Thoracic aorta (tissue), 2 donors: ENCODE measurements at places on chromosomes 11 and 22. TPM values are rescaled to one million over a fixed set of nuclear protein-coding genes. Genes with fewer than 3 reads are reported as not detected.

The FAM180B gene
- total RNA-seq = 0.27 TPM

The MPPED1 gene
- total RNA-seq = not detected

The NXPE4 gene
- total RNA-seq = not detected

The ROM1 gene
- 12.6 TPM for total RNA-seq

The P2RY2 gene
- 3.5 TPM for total RNA-seq

The MRPL11 gene
- total RNA-seq = 16.7 TPM

The SF3A1 gene
- total RNA-seq = 77.0 TPM

The CNTN5 gene
- total RNA-seq = 4.2 TPM

The OR6T1 gene
- not detected for total RNA-seq

The LGR4 gene
- total RNA-seq = 48.6 TPM

The ZBED4 gene
- 9.2 TPM for total RNA-seq

The INS gene
- total RNA-seq = not detected

The LMO1 gene
- not detected for total RNA-seq

The IRAG1 gene
- total RNA-seq = 393 TPM

The EHF gene
- 0.14 TPM for total RNA-seq

The EFEMP2 gene
- 134 TPM for total RNA-seq

The OR4D5 gene
- not detected for total RNA-seq

The SCT gene
- not detected for total RNA-seq

The TSSC4 gene
- 31.6 TPM for total RNA-seq

The CATSPER1 gene
- not detected for total RNA-seq

The MAP4K2 gene
- total RNA-seq = 23.3 TPM

The RBM14 gene
- 72.7 TPM for total RNA-seq

The POU2AF1 gene
- total RNA-seq = not detected

The SCGB1D2 gene
- not detected for total RNA-seq

The PPP1R14B gene
- 75.3 TPM for total RNA-seq

The BACE1 gene
- 67.3 TPM for total RNA-seq

The RAB38 gene
- 0.56 TPM for total RNA-seq

The SCN3B gene
- 0.35 TPM for total RNA-seq

The OR52E8 gene
- not detected for total RNA-seq

The GPR83 gene
- 0.27 TPM for total RNA-seq

The MS4A12 gene
- not detected for total RNA-seq

The CSNK2A3 gene
- total RNA-seq = 1.1 TPM

The OR5B17 gene
- not detected for total RNA-seq

The FZD4 gene
- 75.2 TPM for total RNA-seq

The CD6 gene
- 2.2 TPM for total RNA-seq

The OR56A1 gene
- total RNA-seq = not detected

The AKIP1 gene
- total RNA-seq = 58.7 TPM

The ADAMTS15 gene
- total RNA-seq = 10.8 TPM

The PLET1 gene
- not detected for total RNA-seq

The BTG4 gene
- not detected for total RNA-seq
